Endothelial cell (in vitro differentiated cells): ENCODE measurements at places on chromosomes 13 and 19.
A peak's percentile ranks its signal among the peaks of the same experiment; 100 is the strongest.

DNA sequence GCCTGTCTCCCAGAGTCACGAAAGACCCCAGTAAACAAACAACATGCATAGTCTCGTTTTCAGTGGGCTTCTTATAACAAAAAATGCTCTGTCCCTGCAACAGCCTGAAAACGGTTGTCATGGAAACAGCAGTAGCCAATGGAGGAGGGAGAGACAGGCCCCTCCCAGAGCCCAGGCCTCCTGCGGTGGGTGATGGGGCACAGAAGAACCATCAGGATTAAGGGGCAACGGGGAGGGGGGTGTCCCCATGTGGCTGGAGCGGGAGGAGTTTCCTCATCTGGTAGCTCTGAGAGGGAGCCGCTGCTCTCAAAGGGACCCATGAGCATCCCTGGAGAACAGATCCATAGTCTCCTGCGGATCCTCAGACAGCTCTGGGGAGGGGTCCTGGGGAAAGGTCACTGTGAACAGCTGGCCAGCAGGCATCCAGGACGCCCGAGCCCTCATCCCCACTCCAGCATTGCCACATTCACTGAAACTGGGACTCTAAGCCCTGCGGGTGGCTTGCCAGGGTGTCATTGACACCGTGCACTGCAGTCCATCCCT is 37.5 kb upstream of the PNMA8B start:
- H3K4me1 ChIP-seq: no peaks in the 10 kb centered on the region
- no peak overlapping the region for H3K27ac ChIP-seq
- peaks cover 7% of the 10 kb centered on the region for H3K27me3 ChIP-seq
- no peak overlapping the region for H3K4me3 ChIP-seq
- no peaks in the 10 kb centered on the region for H3K36me3 ChIP-seq
- DNase-seq: no peak

- peaks cover 6% of the 10 kb centered on the region for H3K4me1 ChIP-seq
- H3K36me3 ChIP-seq: peaks cover 11% of the 10 kb centered on the region
- no peak overlapping the region for H3K27ac ChIP-seq
Observed at GRCh38 chr19:34484328-34484727, 2.8 kb downstream of the WTIP start.

DNA sequence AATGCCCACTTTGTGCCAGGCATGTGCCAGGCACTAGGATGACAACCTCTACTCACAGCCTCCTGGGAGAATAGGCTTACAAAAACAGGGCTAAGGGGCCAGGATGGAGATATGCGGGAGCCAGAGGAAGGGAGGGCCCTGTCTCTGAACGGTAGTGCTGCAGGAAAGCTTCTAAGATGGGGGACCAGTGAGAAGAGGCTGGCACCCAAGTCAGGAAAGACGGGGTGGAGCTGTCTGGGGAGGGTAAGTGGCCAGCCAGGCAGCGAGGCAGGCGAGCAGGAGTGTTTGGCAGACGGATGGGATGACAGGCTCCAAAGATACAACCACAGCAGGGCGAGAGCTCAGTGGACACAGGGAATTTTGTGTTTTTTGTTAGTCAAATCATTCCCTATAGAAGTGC is 44.7 kb upstream of the GPI start:
- DNase-seq: no peak
- H3K36me3 ChIP-seq: peaks cover 32% of the 10 kb centered on the region
- no peak overlapping the region for H3K4me3 ChIP-seq
- peaks cover 40% of the 10 kb centered on the region for H3K4me1 ChIP-seq

GRCh38 chr13:26200811-26201210 is 21.3 kb downstream of the RNF6 start:
- H3K36me3 ChIP-seq: peaks cover under 1% of the 10 kb centered on the region
- H3K27ac ChIP-seq: no peak overlapping the region
- H3K4me1 ChIP-seq: peaks cover 4% of the 10 kb centered on the region
- H3K4me3 ChIP-seq: no peak overlapping the region
- DNase-seq: no peak
- H3K27me3 ChIP-seq: no peaks in the 10 kb centered on the region

DNA sequence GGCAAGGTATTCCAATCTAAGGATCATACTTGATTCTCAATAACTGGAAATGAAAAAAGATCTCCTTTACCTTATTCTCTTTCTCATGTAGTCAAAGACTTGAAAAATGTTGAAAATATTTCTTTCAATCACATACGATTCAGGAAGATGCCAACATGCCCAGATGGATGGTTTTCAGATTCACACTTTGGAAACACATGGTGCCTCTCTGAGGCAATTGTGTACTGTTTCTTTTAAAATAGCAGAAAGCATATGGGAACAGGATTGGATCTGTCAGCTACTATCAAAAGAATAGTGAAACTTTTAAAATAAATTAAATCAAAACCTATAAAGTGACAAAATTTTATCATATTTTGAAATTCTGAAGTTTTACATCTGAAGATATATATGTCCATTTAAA is 222.4 kb downstream of the SPRY2 start:
- no peak overlapping the region for H3K27ac ChIP-seq
- H3K4me3 ChIP-seq: no peak overlapping the region
- no peaks in the 10 kb centered on the region for H3K36me3 ChIP-seq
- H3K4me1 ChIP-seq: peaks cover 7% of the 10 kb centered on the region
- peaks cover 1% of the 10 kb centered on the region for H3K27me3 ChIP-seq
- DNase-seq: no peak

DNA sequence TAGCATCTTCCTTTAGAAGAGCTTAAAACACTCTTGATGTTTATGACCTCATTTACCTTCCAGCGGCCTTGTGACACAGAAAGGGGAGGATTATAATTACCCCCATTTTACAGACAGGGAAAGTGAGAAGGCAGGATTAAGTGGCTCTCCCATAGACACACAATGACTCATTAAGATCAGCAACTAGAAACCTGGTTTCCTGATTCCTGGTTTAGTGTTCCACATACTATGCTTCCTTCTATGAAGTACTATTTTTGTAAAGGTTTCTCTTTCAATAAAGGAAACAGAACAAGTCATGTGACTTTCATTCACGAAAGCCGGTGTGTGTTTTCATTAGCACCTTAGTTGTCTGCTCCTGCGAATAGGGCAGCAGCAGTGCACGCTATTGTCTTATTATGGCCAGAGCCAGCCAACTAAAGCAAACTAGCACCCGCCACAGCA is 8.3 kb downstream of the IRS2 start:
- peaks cover 32% of the 10 kb centered on the region for H3K4me1 ChIP-seq
- peaks cover 5% of the 10 kb centered on the region for H3K27me3 ChIP-seq
- DNase-seq: no peak
- peaks cover 8% of the 10 kb centered on the region for H3K36me3 ChIP-seq
- H3K4me3 ChIP-seq: no peak overlapping the region
- no peak overlapping the region for H3K27ac ChIP-seq

GRCh38 chr19:46606019-46606418 is 4.9 kb downstream of the CALM3 start:
- H3K4me1 ChIP-seq: peaks cover 20% of the 10 kb centered on the region
- H3K27ac ChIP-seq: peak overlapping the region; percentile 20
- H3K27me3 ChIP-seq: peaks cover 15% of the 10 kb centered on the region
- H3K36me3 ChIP-seq: peaks cover 28% of the 10 kb centered on the region
- DNase-seq: no peak

DNA sequence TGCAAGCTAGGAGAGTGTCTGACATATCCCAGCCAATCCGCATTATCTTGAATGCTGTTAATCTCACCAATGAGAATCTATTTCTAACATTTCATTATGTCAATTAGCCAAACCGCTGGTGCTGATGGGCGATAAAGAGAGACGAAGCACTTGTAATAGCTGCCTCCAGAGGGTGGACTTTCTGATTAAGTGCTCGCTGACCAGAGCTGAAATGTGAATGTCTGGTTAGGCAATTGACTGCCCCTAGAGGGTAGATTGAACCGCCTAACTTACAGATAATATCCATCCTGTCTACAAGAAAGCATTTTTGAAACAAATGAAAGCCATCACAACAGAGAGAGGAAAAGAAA is 552 bp upstream of the GRWD1 start:
- peak overlapping the region; percentile 95 for H3K4me3 ChIP-seq
- peak overlapping the region; percentile 98 for H3K27ac ChIP-seq
- peaks cover 24% of the 10 kb centered on the region for H3K27me3 ChIP-seq
- peaks cover 19% of the 10 kb centered on the region for H3K36me3 ChIP-seq
- peak; percentile 48 for DNase-seq
